Activated T-cell treated with anti-CD3 and anti-CD28 coated beads, Interleukin-2, amount 50 U/mL, for 1 hour (primary cell): ENCODE measurements at places on chromosomes 2 and 18.

- DNase-seq, result no peak
Observed at GRCh38 chr18:11494107-11494506, 115.3 kb upstream of the SLC35G4 start.

DNA sequence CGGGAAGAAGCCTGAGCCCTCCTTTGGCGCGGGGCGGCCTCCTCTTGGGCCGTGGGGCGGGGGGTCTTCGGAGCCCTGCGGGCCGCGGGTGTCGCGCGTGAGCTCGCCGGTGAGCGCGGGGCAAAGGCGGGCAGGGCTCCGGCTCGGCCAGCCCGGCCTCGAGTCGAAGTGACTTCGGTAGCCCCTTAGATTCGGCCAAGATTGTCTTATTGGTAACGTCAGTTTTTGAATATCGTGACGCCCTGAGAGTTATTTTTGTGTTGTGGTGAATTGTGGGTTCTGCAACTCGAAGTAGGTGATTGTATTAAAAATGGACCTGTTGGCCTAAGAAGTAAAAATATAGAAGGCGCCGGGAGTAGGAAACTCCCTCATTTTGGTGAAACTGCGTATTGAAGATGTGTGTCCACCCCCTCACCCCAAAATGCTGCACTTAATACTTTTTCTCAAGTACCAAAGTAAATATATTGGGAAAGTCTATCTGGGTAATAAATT, 669 bp downstream of the MARCHF7 start:
- no peak for DNase-seq

- no peak for DNase-seq
Observed at GRCh38 chr2:51025906-51026555, 5.9 kb downstream of the NRXN1 start.

GRCh38 chr18:21457179-21457535, 143.3 kb downstream of the ESCO1 start:
- no peak for DNase-seq

DNA sequence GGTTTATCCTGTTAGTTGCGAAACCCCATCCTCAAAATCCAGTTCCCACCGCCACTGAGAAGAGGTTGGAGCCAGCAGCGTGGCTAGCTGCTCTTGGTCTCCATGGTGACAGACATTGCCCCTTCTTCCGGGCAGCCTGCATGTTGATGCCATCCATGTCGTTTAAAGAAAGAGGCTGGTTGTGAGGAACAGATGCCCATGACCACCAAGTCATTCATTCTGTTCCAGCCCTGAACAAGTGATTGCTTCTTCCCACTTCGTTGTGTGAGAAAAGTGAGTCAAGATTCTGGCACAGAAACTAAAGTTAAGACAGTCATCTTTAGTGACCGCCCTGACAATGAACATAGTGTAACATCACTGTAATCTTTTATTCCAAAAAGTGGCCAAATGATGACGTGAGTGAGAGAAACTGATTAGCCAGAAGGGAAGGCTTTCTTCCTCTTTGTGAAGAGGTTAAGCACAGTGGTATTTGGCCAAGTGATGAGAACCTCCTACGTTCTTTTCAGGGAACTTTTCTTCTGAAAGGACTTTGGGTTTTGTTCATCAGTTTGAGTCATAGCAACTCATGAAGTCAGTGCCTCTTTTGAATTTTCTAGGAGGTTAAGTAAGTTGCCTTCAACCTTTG, 272.5 kb downstream of the GALR1 start:
- DNase-seq, result no peak

DNA sequence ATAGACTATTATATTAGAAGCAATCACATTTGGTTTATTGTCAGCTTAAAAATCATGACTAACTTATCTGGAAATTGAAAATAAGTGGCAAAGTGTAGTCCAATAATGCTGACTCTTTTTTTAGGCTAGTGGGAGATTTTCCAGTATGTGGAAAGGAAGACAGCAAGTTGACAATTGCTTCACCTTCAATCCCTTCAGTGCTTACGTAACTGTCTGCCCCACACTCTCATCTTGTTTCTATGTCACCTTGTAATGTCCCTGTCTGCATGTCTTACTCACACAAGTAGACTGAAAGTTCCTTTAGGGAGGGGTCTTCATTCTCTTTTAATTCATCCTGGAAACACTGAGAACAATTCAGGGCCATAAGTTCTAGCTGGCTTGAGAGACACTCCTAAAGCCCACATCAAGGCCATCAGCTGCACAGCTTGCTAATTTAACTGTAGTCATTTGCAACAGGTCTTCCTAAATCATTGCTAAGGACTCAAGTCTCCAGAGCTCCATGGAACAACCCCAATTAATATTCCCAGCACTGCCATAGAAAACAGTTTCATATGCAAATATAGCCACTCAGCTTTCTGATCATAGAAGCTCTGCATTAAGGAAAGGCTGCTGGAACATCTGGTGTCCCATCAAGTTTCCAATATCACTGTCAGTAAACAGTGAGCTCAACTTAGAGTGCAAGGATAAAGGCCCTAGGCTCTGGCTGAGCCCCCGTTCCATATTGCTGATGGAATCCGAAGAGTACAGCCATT, 230.5 kb downstream of the ETAA1 start:
- no peak for DNase-seq

DNA sequence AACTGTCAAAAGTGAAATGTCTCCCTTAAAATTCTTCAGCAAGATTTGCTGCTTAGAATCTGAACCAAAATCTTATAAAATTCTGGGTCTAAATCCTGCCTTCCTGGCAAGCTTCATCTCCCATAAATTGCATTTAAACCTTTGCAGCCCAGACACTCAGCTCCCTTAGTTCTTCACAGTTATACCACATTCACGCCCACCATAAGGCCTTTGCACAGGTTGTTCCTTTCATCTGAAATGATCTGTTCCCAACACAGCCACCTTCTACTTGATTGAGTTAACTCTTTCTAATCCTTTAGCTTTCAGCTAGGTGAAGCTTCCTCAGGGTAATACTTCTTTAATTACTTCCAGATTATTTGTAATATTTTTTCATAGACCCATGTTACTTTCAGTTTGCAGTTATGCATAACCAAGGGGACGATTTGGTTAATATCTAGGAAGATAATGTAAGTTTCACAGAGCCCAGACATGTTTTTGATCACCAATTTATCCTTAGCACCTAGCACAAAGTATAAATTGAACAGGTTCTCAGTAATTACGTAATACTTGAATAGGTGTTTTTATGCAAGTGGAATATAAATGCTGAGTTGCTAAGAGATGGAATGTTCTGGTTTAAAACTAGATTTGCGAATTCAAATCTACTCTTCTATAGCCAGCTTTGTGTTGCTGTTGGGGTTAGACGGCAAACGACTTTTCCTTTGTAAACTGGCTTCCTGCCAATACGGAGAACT, 779.7 kb upstream of the PKDCC start:
- no peak for DNase-seq

DNA sequence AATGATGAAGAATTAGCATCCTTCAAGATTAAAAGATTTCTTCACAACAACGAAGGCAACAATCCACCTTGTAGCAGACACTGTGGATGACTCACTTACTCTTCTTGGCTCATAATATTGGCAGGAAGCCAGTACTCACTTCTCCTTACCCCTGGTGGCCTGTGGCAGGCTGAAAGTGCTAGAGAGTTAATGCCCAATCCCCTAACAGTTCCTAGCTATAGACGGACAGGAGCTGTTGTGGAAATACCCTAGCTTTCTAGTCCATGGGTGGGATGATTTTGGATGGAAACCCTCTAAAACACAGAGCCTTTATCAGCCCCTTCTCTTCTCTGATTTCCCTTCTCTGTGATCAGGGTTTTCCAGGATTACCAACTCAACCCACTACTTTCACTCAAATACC, 128.6 kb upstream of the NYAP2 start:
- no peak for DNase-seq

DNA sequence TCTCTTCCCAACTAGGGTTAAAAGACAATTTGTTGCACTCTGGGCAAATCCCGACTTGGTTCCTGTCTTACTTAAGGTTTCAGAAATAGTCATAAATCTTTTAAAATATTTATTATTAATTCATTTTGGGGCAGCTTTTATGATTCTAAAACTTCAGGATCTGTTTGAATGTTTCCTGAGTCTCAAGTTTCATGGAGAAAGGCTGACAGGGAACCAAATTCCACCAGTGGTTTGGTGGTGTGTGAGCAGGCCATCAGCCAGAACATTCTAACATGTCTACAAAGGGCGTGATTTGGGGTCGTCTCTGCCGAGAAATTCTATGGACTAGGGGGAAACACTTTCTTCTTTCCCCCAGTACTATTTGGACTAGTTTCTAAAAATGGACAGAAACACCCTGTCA, 366.4 kb downstream of the ZNF521 start:
- DNase-seq, result no peak
